ENCODE measurements at places on chromosomes 4 and X. TPM values are rescaled to one million over a fixed set of nuclear protein-coding genes. Genes with fewer than 3 reads are reported as not detected.

- no peak for DNase-seq
Measured at GRCh38 chrX:145821291-145821897, 3.8 kb downstream of the SLITRK2 start.

- no peak for DNase-seq
Measured at GRCh38 chr4:78956975-78957374, 17.7 kb upstream of the PAQR3 start.

- no peak for DNase-seq
Measured at GRCh38 chrX:109959356-109959871, 43.5 kb upstream of the TMEM164 start.

RAI2 gene
- 14.2 TPM for polyA plus RNA-seq

QRFPR gene
- polyA plus RNA-seq, result 3.7 TPM

All from right lung (tissue), 10 donors.